Stimulated activated CD8-positive, alpha-beta memory T cell treated with anti-CD3 and anti-CD28 coated beads, Interleukin-15, amount 100 ng/mL, for 48 hours (primary cell): ENCODE measurements at places on chromosomes 2 and 18.

DNA sequence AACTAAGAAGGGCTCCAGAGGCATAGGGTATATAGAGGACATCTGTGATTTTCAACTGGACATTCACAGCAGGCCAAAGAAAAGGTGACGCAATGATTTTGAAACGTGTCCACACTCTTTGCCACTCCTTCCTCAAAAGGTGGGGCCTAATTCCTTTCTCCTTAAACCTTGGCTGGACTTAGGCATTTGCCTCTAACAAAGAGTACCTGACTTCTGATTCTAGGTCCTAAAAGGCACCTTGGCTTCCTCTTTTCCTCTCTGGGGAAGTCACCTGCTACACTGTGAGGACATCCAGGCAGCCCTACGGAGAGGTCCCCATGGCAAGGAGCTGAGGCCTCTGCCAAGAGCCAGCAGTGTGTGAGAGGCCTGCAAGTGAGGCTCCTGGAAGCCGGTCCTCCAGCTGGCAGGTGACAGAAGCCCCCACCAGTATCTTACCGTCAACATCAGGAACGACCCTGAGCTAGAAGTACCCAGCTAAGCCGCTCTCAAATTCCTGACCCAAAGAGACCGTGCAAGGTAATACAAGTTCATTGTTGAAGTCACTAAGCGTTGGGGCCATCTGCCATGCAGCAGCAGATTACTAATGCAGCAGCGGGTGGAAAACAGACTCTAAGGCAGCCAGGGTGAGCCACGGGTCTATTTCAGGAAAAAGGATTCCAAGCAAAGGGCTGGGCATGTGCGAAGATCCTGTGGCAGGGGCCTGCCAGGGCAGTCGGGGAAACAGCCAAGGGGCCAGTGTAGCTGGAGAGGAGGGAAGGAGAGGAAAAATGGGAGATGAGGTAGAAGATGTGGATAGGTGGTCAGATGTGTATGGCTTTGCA is 7.4 kb upstream of the HES6 start:
- DNase-seq, result no peak

- peak; percentile 23 for DNase-seq
Measured at GRCh38 chr2:173210270-173211196, 134.9 kb downstream of the MAP3K20 start.

DNA sequence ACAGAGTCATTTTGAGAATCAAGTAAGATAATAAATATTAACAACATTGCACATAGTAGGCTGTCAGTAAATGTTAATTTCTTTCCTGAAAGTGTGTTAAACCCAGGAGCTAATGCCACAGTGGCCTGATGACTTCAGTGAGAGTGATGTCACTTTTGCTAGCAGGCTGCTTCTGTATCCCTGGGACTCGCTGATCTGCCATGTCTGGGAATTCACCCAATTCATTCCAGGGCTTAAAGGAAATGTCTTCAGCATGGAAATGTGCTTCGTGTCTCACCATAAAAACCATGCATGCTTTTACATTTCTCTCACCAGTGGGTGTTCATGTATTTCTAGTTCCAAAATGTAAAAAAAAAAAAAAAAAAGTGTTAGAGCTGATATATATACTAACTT is 56.8 kb upstream of the MAPRE3 start:
- DNase-seq, result no peak

- no peak for DNase-seq
Measured at GRCh38 chr2:1318366-1319009, 94.8 kb upstream of the TPO start.
